ENCODE measurements at places on chromosomes 2 and 18.

DNA sequence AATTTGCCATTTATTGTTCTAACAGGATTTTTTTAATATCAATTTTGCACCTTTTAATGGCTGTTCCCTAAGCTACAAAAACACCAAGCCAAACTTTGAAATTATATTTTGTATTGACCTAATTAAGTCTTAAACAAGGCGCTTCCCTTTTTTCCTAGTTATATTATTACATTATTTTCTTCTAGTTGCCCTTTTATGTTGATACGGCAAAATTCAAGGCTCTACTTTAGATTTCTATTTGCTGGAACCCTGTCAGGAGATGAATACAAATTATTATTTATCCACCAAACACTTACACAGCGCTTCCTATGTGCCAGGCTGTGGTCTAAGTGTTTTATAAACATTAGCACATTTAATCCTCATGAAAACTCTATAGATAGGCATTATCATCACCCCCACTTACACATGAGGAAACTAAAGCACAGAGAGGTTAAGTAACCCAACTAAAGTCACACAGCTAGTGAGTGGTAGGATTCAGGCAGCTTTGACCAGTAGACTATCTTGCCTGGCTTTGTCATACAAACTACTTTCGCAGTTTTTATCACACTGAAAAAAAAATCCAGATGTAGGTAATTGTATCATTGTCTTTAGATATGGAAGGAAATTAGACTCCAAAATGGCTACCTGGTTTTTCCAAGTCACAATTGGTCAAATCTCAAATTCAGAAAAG is 456.5 kb downstream of the STK39 start:
- DNase-seq: no peak

DNA sequence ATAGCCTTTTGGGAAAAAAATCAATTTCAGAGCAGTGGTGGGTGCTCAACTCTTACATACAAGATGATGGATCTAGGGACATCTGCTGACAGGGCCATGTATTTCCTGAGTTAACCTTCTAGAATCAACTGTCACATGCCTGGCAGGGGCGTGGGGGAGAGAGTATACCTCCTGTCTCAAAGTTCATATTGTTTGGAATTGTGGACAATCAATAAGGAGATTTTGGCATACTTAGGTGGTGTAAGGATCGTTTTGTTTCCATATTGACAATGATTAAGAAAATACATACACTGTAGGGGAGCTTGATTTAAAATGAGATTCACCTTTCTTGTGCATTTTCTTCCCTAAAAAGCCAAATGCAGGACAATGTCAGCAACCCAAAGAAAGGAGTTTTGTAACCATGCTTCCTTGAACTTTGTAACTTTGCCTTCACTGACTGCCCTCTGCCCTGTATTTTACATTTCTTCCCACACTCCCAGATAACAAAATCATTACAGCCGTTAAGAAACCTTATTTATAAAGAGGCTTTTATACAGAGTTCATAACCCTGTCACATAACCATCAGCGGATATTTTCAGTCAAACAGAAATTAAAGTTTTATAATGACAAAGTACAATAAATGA is 88.4 kb downstream of the MEP1B start:
- DNase-seq: no peak

GRCh38 chr18:44804033-44804432 is 123.3 kb downstream of the SETBP1 start:
- no peak for DNase-seq

DNA sequence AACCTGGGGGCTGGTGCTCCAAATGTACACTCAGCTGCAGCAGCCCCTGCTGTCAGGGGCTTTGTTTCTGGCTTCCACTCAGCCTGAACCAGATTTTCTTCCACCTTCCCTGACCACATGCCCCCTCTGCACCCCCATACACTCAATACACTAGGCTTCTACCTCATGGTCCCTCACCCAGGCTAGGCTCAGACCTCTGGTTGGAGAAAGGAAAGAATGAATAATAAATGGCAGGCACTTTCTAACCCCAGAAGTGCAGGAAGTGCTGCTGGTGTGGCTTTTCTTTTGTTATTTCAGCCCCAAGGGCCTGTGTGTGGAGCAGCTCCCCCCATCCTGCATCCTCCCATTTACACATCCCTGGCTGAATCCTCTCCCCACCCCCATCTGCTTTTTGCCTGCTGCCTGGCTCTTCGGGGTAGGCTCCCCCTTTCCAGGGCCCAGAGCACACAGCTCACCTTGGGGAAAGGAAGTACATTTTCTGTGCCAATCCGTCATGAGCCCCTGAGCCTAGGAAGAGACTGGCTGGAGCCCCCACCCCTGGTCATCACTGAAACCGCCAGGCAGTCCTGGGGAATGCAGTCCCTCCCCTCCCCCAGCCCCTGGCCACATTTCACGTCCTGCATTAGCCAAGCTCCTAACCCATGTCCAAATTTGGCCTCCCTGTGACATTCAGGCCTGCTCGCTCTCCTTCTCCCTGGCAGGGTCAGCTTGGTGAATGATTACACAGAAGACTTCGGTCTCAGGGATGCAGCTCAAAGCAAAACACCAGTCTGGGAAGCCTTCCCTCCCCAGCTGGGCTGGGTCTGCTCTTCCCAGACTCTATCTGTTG is 2.6 kb downstream of the DYSF start:
- no peak for DNase-seq

GRCh38 chr18:74063557-74063956 is 84.1 kb downstream of the FBXO15 start:
- DNase-seq: no peak

GRCh38 chr2:15760232-15760910 is 168.7 kb downstream of the DDX1 start:
- DNase-seq: no peak

DNA sequence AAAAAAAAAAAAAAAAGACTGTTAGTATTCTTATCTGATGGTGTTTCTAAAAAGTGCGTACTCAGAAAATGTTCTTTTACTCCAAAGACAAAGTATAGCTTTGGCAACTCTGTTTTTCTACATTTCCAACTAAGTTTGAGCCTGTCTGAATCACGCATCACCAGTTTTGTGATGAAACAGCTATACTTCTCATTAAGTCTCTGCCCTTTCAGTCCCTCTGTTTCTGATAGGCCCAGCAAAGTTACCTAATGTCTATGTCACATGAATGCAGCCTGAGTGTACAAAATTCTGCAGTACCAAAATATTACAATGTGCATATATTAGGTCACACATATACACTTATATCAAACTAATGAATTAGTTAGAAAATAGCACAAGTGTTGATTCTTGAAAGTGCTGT is 22.4 kb downstream of the TWSG1 start:
- no peak for DNase-seq

DNA sequence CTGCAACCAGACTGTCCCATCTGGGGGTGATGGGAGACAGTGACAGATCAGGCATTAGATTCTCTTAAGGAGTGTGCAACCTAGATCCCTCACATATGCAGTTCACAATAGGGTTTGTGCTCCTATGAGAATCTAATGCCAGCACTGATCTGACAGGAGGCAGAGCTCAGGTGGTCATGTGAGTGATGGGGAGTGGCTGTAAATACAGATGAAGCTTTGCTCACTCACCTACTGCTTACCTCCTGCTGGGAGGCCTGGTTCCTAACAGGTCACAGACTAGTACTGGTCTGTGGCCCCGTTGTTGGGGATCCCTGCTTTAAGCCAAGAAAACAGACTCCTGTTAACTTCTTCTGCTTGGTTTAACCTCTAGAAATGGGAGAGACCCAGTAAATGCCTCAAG is 3.2 kb downstream of the CYP27A1 start:
- DNase-seq: no peak

DNA sequence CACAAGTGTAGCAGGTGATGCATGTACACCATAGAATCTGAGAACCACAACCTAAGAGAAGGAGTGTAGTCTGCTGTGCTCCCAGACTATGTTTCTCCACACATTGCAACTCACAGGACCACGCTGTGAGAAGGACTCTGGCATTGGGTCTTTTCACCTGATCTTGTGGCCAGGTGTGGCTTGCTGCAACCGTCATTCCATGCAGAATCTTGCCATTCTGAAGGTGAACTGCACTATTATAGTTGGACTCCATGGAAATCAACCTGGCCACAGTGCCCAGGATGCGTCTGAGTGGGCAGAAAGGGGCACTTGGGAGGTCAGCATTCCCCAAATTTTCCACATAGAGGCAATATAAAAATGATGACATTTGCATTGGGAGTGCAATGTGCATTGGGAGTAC is 122.2 kb downstream of the CAPN13 start:
- no peak for DNase-seq

- peak; percentile 52 for DNase-seq
Measured at GRCh38 chr2:178241844-178242551, 47.7 kb downstream of the OSBPL6 start.

GRCh38 chr2:85577386-85578242 is at the start of gene VAMP8:
TSS of gene VAMP8 (plus strand) at chr2:85577586. CDS start at chr2:85577647, 61 bp downstream.
- DNase-seq: no peak

DNA sequence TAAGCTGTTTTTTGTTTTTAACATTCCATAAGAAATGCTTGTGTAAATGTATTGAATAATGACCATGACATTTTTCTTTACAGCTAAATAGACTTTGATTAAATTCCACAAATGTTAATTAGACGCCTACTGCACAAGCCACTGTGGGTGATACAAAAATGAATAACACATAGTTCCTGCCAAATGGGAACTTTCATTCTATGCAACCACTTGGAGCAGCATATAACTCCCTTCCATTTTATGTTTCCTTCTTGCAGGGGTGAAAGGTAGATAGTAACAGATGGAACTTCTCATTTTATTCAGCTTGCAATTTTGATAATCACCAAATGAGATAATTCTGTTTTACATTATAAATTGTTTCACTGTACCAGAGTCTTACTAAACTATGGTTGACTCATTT is 70.0 kb upstream of the THUMPD2 start:
- DNase-seq: no peak

- no peak for DNase-seq
Measured at GRCh38 chr2:198883604-198884003, 574.1 kb downstream of the SATB2 start.

GRCh38 chr2:60216452-60216995 is 336.9 kb downstream of the BCL11A start:
- DNase-seq: no peak

DNA sequence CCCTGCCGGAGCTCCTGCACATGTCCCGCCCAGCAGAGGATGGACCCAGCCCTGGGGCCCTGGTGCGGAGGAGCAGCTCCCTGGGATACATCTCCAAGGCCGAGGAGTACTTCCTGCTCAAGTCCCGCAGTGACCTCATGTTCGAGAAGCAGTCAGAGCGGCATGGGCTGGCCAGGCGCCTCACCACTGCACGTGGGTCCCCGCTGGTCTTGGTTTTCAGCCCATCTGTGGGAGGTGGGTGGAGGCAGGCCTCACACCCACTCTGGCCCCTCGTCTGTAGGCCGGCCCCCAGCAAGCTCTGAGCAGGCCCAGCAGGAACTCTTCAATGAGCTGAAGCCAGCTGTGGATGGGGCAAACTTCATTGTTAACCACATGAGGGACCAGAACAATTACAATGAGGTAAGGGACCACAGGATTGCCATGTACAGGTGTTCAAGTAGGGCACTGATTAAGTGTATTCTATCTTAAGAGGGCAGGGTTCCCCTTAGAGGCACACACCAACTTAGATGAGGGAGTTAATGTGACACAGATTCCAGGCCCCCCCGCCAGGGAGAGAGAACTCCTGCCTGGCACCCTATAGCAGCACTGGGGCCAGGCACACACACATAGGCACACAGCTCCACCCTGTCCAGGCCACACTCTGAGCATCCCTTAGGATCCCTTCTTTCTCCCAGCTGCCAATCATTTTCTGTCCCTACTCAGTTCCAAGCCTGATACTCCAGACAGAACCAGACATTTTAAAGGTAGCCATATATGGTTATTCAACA is 5.4 kb upstream of the CHRNG start:
- DNase-seq: no peak

DNA sequence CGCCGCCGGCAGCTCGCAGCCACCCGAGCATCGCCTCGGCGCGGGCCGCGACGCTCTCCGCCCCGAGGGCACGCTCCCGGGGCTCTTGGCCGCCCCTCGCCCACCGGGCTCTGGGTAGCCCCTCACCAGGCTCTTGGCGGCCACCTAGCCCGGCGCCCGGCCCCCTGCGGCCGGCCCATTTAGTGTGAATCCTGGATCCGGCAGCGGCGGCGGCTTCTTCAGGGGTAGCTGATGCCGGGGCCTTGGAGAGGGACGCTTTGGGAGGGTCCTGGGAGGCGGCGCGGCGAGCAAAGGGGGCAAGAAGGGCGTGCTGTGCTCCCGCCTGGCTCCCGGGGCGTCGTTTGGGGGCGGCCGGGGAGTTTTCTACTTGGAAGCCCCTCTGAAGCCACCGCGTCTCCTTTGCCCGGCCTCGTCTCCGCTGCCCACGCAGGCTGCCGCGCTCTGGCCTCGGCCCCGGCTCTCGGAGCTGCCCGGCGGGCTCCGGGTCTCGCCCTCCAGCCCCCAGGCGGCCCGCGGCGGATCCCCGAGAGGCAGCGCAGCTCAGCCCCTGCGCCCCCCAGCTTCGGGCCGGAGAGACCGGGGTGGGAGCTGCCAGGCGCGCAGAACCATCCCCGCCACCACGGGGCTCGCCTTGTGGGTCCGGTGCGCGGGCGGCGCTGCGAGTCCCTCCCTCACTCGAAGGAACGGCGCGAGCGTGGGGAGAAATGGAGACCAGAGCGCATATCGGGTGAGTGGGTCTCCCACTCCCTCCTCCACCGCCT is 509 bp downstream of the PIEZO2 start:
- no peak for DNase-seq

GRCh38 chr18:48529796-48530195 is 9.0 kb upstream of the CTIF start:
- DNase-seq: no peak

DNA sequence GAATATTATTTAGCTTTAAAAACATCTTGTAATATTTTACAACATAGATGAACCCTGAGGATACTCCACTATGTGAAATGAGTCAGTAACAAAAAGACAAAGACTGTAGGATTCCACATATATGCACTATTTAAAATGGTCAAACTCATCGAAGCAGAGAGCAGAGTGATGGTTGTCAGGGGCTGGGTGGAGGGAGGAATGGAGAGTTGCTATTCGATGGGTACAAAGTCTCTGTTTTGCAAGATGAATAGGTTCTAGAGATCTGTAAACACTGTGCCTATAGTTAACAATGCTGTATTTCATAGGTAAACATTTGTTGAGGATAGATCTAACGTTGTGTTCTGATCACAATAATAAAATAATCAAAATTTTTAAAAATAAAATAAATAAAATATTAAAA is 1675.9 kb upstream of the CELF4 start:
- no peak for DNase-seq

DNA sequence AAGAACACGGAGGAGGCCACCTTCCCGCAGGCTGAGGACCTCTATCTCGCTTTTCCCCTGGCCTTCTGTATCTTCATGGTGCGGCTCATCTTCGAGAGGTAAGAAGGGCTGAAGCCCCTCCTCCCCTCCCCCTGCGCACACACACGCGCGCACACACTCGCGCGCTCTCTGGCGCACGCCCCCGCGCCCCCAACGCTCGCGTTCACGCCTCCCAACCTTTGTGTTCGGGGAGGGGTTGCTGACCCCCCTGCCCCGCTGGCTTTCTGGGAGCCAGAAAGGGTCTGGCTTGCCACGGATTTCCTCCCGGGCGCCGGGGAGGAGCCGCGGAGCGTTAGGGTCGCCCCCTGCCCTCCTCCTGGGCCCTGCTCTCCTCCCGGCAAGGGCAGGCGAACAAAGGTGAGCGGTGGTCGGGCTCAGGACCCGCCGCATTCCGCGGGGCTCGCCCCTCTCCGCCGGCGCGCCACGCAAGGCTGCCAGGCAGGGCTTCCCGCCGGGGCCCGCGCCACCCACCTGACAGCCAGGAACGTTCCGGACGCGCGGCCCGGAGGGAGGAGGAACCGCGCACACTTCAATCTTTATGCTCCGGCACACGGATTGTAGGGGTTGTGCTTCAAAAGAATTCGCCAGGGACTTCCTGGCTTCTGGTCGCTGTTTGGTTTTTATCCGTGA is 583 bp downstream of the CERS6 start:
- DNase-seq: no peak

GRCh38 chr2:142291969-142292368 is 161.2 kb upstream of the LRP1B start:
- DNase-seq: no peak

Data from NCI-H2107 (cell line).